MCF 10A (cell line): ENCODE measurements at places on chromosomes 6 and 20. TPM values are rescaled to one million over a fixed set of nuclear protein-coding genes. Genes with fewer than 3 reads are reported as not detected.
A peak's percentile ranks its signal among the peaks of the same experiment; 100 is the strongest.

- H3K27me3 ChIP-seq = no peaks in the 10 kb centered on the region
- DNase-seq = no peak
- no peak overlapping the region for H3K4me3 ChIP-seq
- peaks cover 5% of the 10 kb centered on the region for H3K4me1 ChIP-seq
- H3K27ac ChIP-seq = no peak overlapping the region
These were observed 5.1 kb downstream of the SOX4 start for GRCh38 chr6:21598674-21599023.

DNA sequence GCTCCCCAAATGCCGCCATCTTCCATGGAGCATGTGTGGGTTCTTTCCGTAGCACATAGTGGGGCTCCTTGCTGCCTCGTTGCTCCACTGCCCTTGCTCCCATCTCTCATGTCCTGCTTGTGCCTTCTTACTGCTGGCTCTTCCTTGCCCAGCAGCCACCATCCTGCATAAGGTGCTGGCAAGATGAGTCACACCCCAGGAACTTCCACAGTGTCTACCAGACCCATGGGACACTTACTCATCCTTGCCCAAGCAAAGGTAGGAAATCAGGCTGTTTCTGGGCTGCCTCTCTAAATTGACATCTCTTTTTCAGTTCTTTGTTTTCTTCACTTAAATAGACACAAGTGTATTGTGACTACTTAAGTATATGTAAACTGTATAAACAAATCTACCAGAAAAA is 39.4 kb upstream of the RGS17 start:
- no peaks in the 10 kb centered on the region for H3K27me3 ChIP-seq
- H3K27ac ChIP-seq = peak overlapping the region; percentile 2
- peaks cover 20% of the 10 kb centered on the region for H3K4me1 ChIP-seq
- peaks cover under 1% of the 10 kb centered on the region for H3K36me3 ChIP-seq

- H3K36me3 ChIP-seq = no peaks in the 10 kb centered on the region
- no peak overlapping the region for H3K4me3 ChIP-seq
- H3K4me1 ChIP-seq = no peaks in the 10 kb centered on the region
- H3K27me3 ChIP-seq = no peaks in the 10 kb centered on the region
- H3K27ac ChIP-seq = no peak overlapping the region
These were observed 26.4 kb downstream of the GMPR start for GRCh38 chr6:16264785-16265184.

- H3K27me3 ChIP-seq = no peaks in the 10 kb centered on the region
- no peaks in the 10 kb centered on the region for H3K36me3 ChIP-seq
- H3K27ac ChIP-seq = no peak overlapping the region
- no peak for DNase-seq
These were observed 9.3 kb upstream of the DUSP22 start for GRCh38 chr6:282867-283416.

- no peak overlapping the region for H3K4me3 ChIP-seq
- no peaks in the 10 kb centered on the region for H3K36me3 ChIP-seq
- peak overlapping the region; percentile 11 for H3K27ac ChIP-seq
- peaks cover 39% of the 10 kb centered on the region for H3K4me1 ChIP-seq
These were observed 87.9 kb upstream of the BEND6 start for GRCh38 chr6:56866917-56867522.

GRCh38 chr6:130425537-130425936 is 59.7 kb downstream of the TMEM200A start:
- peaks cover 16% of the 10 kb centered on the region for H3K27me3 ChIP-seq
- H3K4me3 ChIP-seq = no peak overlapping the region
- no peaks in the 10 kb centered on the region for H3K4me1 ChIP-seq
- no peaks in the 10 kb centered on the region for H3K36me3 ChIP-seq

GRCh38 chr6:747028-747427 is 54.1 kb upstream of the EXOC2 start:
- no peak overlapping the region for H3K4me3 ChIP-seq
- no peak for DNase-seq
- H3K27ac ChIP-seq = no peak overlapping the region
- H3K27me3 ChIP-seq = no peaks in the 10 kb centered on the region

GRCh38 chr20:33563788-33564187 is 73.9 kb downstream of the CBFA2T2 start:
- H3K4me3 ChIP-seq = no peak overlapping the region
- H3K36me3 ChIP-seq = peaks cover 1% of the 10 kb centered on the region
- no peaks in the 10 kb centered on the region for H3K27me3 ChIP-seq

DNA sequence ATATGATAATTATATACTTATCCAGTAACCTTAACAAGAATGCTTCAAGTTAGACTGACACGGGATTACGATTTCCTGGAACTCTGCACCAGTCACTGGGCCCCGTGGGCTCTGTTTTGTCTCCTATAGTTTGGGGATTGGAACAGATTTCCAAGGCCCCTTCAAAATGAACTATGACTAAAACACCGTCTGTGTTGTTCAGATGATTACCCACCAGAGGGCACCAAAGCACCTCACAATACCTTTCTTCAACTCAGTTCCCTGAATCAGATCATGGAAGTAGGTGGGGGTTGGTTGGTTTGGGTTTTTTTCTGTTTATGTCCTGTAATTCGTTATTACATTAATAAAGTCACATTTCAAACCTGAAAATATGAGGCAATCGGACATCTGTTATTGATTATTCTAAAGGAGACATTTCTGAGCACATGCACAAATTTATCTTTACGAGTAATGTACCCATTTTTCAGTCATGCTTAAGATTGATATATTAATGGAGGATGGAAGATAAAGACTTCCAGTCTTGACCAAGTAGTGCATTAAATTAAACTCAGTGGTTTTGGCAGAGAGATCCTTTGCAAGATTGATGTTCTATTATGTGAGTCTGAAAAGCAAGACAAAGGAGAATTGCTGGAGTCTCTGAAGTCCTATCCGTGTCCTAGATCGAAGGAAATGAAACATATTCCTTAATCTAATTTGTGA is 112.0 kb upstream of the COL21A1 start:
- no peaks in the 10 kb centered on the region for H3K27me3 ChIP-seq
- H3K4me1 ChIP-seq = peaks cover 4% of the 10 kb centered on the region
- no peak overlapping the region for H3K27ac ChIP-seq
- no peak overlapping the region for H3K4me3 ChIP-seq

DNA sequence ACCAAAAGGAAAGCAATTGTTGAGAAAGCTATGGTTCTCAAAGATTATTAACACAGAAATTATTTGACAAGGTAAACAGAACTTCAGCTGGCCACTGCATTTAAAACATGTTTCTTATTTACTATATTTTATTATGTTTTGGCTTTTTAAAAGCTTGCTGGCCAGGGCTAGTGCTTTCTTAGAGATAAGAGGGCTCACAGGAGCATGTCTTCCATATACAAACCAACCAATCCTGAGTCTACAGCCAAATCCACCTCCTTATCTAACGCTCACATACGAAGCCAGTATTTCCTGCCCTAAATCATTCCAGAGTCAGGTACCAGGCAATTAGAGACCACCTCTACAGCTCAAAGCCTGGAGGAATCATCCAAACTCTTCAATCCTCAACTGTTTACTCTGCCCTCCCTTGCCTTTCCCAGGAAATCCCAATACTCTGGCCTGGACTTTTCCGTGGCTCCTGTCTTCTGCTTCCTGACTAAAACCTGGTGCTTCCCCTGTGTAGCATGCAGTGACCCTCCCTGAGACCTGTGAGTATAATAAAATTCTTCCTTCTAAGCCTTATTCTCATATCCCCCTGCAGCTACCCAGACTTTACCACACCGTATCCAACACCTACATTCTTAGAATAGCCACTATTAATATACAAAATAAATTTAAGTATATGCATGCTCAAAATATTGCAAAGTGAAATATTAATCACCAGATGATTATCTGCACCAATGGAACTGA is 33.2 kb downstream of the RANBP9 start:
- no peaks in the 10 kb centered on the region for H3K27me3 ChIP-seq
- peaks cover 29% of the 10 kb centered on the region for H3K36me3 ChIP-seq
- no peak overlapping the region for H3K27ac ChIP-seq
- H3K4me3 ChIP-seq = no peak overlapping the region

GRCh38 chr6:84652356-84653026 is 111.9 kb downstream of the TBX18 start:
- no peak overlapping the region for H3K4me3 ChIP-seq
- H3K4me1 ChIP-seq = peaks cover 27% of the 10 kb centered on the region
- H3K27ac ChIP-seq = peak overlapping the region; percentile 33
- H3K36me3 ChIP-seq = no peaks in the 10 kb centered on the region
- peak; percentile 68 for DNase-seq

GRCh38 chr20:703006-703405 is 27.4 kb upstream of the SCRT2 start:
- H3K4me1 ChIP-seq = no peaks in the 10 kb centered on the region
- no peak for DNase-seq
- no peak overlapping the region for H3K27ac ChIP-seq
- H3K27me3 ChIP-seq = peaks cover 33% of the 10 kb centered on the region

DNA sequence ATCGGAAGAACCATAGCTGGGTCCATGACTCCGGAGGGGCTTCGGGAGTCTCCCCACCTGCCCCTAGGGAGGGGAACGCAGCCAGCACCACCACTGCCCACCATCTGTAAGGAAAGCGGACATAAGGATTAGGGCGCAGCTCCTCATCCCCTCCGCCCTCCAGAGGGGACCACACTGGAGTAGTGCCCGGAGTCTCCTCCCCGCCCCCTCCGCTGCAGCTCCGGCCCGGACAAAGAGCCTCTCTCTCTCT is 628 bp downstream of the SLC35B2 start:
- H3K36me3 ChIP-seq = peaks cover 58% of the 10 kb centered on the region
- H3K27ac ChIP-seq = peak overlapping the region; percentile 57
- no peaks in the 10 kb centered on the region for H3K27me3 ChIP-seq
- H3K4me1 ChIP-seq = peaks cover 54% of the 10 kb centered on the region
- peak overlapping the region; percentile 84 for H3K4me3 ChIP-seq

DNA sequence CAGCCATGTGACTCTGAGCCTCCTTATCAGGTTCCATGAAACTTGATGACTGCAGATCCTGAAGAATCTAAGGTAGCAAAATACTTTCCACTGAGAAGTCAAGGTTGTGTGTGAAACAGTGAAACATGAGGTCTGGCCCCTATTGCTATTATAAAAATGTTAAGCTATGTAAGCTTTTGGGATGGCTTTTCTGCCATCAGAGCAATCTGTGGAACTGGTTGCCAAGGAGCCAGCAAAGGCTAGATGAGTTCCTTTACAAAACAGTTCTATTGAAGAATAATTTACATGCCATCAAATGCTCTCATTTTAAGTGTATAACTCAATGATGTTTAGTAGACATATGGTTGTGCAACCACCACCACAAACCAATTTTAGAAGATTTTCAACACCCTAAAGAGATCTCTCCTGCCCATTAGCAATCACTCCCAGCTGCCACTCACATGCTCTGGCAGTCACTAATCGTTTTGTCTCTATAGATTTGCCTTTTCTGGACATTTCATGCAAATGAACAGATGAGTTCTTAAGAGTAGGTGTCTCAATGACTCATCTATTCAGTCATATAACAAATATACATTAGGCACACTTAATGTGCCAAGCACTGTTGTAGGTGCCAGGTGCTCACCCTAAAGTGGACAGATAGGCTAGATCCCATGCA is 19.9 kb upstream of the MEP1A start:
- no peaks in the 10 kb centered on the region for H3K36me3 ChIP-seq
- no peak overlapping the region for H3K27ac ChIP-seq
- peaks cover 8% of the 10 kb centered on the region for H3K4me1 ChIP-seq

- H3K36me3 ChIP-seq = no peaks in the 10 kb centered on the region
- no peak overlapping the region for H3K4me3 ChIP-seq
- H3K27ac ChIP-seq = peak overlapping the region; percentile 51
- DNase-seq = no peak
- peaks cover 12% of the 10 kb centered on the region for H3K4me1 ChIP-seq
These were observed 97.5 kb downstream of the CDH26 start for GRCh38 chr20:60055740-60056139.

DNA sequence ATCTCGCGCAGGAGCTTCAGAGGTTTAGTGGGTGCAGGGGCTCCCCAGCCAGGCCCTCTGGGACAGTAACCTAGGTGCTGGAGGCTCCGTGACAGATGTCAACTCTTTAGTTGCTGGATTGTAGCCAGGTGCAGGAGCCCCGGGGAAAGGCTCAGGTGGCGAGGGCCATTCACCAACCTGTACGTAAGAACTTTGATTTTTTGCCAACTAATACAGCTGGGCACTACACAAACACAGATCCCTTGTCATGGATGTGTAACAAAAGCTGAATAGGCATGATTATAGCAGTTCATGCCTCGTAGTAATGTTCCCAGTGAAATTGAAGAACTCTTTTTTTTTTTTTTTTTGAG is 82.6 kb downstream of the CDC5L start:
- H3K4me3 ChIP-seq = no peak overlapping the region
- no peaks in the 10 kb centered on the region for H3K27me3 ChIP-seq
- no peaks in the 10 kb centered on the region for H3K36me3 ChIP-seq
- H3K27ac ChIP-seq = no peak overlapping the region
- DNase-seq = no peak

- peaks cover 6% of the 10 kb centered on the region for H3K4me1 ChIP-seq
- H3K36me3 ChIP-seq = peaks cover 75% of the 10 kb centered on the region
- no peaks in the 10 kb centered on the region for H3K27me3 ChIP-seq
- H3K4me3 ChIP-seq = no peak overlapping the region
- DNase-seq = no peak
These were observed 82.4 kb downstream of the RAMACL start for GRCh38 chr6:166504100-166504499.

DNA sequence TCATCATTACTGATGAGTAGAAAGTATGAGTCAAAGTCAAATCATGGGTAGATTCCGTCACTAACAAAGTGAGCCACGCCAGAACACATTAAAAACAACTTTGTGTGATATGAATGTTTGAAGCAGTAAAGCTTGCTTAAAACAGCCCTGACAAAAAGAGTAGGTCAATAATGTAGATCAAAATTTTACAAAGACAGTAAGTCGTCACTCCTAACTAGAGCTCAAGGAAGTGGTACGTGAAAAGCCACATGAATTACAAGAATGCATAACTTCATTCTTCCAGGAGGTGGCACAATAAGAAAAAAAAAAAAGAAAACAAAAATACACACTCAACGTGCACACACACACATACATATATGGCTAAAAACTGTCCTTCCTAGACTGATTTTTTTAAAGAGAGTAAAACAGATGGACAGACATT is 69.9 kb downstream of the HACE1 start:
- no peaks in the 10 kb centered on the region for H3K27me3 ChIP-seq
- H3K27ac ChIP-seq = peak overlapping the region; percentile 95
- peak overlapping the region; percentile 59 for H3K4me3 ChIP-seq
- peaks cover 21% of the 10 kb centered on the region for H3K4me1 ChIP-seq
- H3K36me3 ChIP-seq = peaks cover 11% of the 10 kb centered on the region

DNA sequence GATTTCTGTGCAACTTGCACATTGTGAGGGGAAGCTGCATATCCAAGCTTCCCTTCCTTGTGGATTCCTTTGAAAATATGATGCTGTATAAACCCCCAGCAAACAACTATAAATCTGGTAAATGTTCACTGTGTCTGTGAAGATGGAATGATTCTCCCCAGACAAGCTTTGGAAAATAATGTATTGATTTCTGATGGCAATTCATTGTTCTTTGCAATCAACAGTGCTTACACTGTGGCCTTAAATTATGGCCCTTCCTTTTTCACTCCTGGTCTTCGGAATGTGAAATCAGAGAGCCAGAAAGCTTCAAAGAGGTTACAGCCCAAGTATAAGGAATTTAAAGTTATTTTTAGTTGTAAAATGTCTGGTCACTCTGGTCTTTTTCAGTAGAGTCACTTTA is 308.8 kb downstream of the CBLN4 start:
- H3K27me3 ChIP-seq = no peaks in the 10 kb centered on the region
- no peaks in the 10 kb centered on the region for H3K36me3 ChIP-seq
- H3K4me3 ChIP-seq = no peak overlapping the region
- no peaks in the 10 kb centered on the region for H3K4me1 ChIP-seq

BANF2 gene
- total RNA-seq = not detected in 2 replicates

RIPOR2 gene
- 3.5 and 4.9 TPM in 2 replicates for total RNA-seq

NKX2-4 gene
- total RNA-seq = not detected in 2 replicates

CD40 gene
- 1.5 and 2.3 TPM in 2 replicates for total RNA-seq

NRSN1 gene
- total RNA-seq = not detected in 2 replicates

MATN4 gene
- total RNA-seq = 0.20 TPM in 1 of 2 replicates, not detected in the other

TNXB gene
- total RNA-seq = 3.0 and 4.3 TPM in 2 replicates

NKAPL gene
- total RNA-seq = not detected in 2 replicates
